ENCODE measurements at places on chromosomes 4 and X.

DNA sequence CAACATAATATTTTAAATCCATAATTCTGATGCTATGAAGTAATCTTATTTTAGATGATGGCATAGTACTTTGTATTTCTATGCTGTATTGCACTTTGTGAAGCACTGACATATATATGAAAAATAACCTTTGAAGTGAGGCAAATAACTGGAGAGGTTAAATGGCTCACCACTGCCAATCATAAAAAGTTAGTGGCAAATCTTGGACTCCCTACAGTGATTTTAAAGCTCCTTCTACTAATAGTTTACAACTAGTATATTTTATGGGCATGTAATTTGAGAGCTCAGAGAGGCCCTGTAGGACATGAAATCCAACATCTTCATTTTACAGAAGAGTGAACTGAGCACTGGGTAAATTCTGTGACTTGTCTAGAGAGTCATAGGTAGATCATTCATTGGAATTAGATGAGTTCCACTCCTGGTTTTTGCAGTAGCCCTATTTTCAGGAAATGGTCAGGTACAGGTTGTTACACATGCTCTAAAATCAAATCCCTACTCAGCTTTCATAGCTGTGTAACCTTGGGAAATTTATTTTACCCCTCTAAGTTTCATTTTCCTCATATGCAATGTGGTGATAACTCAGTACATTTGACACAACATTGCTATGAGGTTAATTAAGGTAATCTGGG is 804 bp upstream of the GC start:
- no peak for DNase-seq

- peak; percentile 19 for DNase-seq
Measured at GRCh38 chr4:22473268-22473667, 42.6 kb downstream of the ADGRA3 start.

GRCh38 chr4:16801356-16801755 is 97.1 kb downstream of the LDB2 start:
- DNase-seq: no peak

GRCh38 chrX:71366674-71367256 is 608 bp downstream of the TAF1 start:
- DNase-seq: peak; percentile 1

DNA sequence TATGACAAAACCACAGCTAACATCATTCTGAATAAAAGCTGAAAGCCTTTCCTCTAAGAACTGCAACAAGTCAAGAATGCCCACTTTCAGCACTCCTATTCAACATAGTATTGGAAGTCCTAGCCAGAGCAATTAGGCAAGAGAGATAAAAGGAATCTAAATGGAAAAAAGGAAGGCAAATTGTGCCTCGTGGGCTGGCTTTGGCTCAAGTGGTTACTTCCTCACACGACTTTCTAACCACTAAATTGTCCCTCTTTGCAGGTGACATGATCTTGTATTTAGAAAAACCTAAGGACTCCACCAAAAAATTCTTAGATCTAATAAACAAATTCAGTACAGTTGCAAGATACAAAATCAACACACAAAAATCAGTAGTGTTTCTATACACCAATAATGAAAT is 57.2 kb downstream of the SCML2 start:
- no peak for DNase-seq

GRCh38 chr4:170011921-170012628 is 14.1 kb downstream of the MFAP3L start:
- DNase-seq: no peak
